Left ventricle myocardium inferior (tissue), 1 donor: ENCODE measurements at places on chromosomes 1 and 21.

DNA sequence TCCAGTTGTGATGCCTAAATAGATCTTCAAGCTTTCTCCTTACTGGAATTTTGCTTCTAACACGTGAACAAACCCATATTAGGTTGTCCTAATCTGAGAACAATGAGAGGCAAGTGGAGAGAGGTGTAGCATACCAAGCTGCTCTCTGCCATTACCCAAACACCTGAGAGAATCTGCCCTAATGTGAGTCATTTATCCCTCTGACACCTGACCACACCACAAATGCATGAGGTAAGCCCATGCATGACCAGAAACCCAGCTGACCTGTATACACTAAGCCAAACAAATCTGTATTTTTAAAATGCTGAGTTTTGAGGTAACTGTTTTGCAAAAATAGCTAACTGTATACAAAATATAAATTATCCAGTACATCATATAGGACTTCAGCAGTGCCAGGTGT is 1458.1 kb upstream of the B3GALT2 start:
- no peak for DNase-seq

DNA sequence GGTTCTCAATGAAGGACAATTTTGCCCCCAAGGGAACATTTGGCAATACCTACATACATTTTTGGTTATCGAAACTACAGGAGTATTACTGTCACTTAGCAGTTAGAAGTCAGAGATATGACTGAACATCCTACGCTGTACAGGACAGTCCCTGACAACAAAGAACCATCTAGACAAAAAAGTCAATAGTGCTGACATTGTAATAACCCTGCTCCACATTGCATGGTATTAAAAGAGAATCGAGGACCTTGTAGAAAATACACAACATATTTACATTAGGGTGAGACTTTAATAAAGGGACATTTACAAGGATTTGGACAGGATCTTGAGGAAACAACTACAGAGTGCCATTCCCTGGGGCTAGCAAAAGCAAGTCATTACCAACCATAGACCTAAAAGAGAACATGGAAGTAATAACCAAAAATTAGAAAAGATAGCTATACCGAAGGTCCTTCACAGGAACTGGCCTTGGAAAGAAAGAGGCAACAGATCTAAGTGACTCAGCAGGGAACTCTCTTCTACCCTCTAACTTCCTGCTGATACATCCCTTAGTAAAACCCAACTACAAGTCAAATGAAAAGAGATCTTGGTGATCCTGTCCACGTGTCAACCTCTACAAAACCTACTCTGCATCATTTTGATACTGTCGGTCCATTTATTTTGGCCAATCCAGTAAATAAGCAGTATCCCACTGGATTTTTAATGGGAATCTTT is 40.2 kb downstream of the ANGPTL3 start:
- no peak for DNase-seq

DNA sequence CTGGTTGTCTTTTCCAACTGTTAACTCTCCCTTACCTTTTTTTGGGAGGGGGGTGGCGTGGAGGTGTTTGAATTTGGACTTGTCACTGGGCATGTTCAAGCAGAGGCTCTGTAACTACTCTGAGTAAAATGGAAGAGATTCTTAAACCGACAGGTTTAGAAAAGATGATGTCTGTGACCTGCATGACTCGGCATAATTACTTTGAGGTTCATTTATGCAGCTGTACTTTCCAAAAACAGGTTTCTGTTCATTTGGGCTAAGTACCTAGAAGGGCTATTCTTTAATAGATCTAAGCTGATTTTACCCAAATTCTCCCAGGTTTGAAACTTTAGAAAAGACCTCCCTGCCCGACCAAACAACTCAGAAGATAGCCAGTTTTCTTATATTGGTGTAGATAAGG is 80.3 kb downstream of the SLC35A3 start:
- no peak for DNase-seq

DNA sequence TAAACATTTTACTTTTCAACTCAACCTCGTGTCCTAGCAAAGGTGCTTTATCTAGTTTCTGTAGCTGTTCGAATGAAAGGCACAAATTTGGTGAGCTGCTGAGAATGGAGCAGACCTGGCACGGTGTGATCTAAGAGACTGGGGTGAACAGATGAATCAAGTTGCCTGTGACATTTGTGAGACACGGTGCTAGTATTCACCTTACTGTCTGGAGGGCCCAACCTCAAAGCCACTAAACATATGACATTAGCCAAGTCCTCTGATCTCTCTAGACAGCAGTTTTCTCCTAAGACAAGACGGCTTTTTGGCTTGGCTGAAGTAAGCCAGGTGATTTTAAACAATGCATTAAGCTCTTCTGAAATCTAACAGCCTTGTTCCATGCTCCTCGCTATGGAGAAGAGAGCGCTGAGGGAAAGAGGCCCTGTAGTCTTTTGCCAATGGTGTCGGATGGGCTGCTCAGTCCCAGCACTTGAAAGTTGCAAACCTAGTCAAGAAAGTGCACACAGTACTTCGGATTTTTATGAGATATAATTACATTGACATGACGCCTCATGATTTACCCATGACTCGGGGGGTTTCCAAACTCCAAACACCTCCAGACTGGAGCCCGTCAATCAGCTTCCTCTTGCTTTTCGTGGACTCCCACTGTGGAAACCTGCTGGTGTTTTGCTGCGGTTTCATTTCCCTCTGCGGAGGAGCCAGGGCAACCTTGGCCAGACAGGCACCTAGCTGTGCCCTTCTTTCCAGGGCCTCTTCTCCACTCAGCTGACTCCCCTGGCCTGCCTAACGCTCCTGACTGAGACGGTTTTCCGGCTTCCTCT is 794 bp upstream of the TOR3A start:
- DNase-seq: no peak

- no peak for DNase-seq
Measured at GRCh38 chr1:108050911-108051629, 86.1 kb upstream of the VAV3 start.
